ENCODE measurements at places on chromosomes 13 and 19.
A peak's percentile ranks its signal among the peaks of the same experiment; 100 is the strongest.

GRCh38 chr19:54124393-54124792 is 8.8 kb downstream of the PRPF31 start:
- DNase-seq = no peak

- no peak for DNase-seq
Observed at GRCh38 chr13:45737571-45738017, 35.5 kb downstream of the CBY2 start.

DNA sequence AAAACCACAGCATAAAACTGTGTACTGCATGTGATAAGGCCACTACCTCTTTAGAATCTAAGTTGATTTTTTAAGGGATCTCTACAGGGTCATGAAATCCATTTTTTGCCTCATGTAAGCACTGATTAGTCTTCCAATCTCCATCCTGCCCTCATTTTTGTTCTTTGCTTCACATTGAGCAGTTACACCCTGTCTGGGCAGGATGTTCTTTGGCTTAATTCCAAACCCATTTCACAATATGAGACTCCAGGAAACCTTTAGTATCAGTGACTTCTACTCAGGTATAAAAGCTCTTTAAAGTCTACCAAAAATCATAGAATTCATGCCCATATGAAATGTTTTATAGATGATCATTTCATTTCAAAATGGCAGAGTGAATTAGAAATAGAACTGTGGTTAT is 592.6 kb downstream of the TBC1D4 start:
- DNase-seq = no peak

DNA sequence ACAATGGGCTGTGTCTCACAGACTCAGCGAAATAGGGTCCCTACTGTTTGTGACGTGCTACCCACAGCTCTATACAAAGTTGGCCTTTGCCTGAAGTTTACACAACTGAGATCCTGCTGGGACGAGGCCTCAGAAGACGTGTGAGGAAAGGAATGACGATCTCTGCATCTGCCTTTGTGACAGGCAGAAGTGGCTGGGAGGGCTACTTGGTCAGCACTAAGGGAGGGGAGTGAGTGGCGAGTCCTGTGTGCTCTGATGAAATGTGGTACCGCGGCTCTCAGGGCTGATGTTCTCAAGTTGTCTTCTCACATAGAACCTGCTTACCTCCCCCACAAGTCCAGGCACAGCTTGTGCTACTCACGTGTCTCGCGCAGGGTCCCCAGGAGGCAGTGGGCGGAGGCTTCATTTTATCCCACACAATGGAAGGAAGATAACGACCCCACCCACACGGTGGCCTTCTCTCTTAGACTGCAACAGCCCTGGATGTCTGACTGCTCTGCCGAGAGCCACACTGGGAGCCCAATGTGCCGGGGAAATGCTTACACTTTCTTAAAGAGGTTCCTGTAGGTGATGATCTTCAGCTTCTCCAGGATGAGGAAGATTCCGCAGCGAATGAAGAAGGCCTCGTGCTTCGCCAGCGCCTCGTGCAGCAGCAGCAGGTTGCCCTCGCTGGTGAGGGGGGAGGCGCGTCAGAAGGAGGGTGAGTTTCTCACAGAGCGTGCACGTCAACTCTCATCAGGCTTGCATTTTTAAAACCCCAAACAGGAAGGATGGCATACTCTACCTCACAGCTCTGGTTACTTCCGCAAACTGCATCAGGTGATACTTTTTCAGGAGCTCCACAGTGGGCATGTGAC is 21.2 kb downstream of the PROZ start:
- no peak for DNase-seq

GRCh38 chr13:81302125-81302524 is 961.2 kb upstream of the SPRY2 start:
- no peak for DNase-seq

DNA sequence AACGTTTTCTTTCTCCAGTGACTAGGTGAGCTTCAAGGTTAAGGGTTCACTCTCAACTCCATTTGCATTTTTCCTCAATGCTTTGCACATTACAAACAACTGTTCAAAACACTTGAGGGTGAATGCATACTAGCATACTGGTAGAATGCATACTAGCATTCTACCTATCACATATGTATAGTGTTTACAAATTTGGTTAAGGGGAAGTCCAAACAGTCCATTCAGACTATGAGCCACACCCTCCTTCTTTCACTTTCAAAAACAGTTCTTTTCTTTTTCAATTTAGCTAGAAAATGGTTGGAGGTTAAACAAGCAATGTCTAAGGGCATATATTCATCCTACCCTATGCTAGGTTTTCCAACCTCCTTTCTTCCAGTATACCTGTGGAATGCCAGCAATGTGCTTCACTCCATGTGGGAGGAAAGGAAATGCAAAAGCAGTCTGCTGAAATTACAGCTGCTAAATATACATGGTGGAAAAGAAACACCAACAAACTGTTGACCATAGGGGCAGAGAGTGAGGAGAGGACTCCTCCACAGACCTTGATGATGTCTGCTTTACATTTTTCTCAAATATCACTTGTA is 102.6 kb downstream of the DOCK9 start:
- DNase-seq = no peak

DNA sequence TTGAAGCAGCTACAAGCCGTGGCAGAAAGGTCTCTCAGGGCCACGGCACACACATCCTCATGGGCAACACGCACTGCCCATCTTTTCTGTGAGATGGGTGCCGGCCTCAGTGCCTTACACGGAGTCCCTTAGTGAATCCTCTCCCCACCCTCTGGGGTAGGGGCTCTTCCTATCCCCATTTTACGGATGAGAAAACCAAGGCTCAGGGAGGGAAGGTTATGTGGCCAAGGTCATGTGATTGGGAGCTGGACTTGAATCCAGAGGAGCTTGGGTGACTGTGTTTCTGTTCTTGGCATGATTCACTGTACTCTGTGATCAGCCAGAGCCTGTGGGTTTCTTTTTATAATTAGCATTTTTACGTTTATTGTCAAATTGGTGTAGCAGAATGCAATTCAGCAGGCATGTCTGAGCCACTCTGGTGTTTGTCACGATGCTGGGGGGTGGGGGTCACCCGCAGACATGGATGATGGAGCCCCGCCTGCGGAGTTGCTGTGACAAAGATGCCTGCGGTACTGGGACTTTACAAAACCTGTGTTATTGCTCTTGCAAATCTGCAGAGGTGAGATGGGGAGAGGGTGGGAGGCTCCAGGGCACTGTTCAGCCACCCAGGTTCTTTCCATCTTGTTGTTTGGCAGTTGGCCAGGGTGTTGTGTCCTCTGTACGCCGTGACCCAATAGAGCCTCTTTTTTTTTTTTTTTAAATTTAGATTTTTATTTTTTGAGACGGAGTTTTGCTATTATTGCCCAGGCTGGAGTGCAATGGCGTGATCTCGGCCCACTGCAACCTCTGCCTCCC is 4.5 kb downstream of the SCN1B start:
- no peak for DNase-seq

DNA sequence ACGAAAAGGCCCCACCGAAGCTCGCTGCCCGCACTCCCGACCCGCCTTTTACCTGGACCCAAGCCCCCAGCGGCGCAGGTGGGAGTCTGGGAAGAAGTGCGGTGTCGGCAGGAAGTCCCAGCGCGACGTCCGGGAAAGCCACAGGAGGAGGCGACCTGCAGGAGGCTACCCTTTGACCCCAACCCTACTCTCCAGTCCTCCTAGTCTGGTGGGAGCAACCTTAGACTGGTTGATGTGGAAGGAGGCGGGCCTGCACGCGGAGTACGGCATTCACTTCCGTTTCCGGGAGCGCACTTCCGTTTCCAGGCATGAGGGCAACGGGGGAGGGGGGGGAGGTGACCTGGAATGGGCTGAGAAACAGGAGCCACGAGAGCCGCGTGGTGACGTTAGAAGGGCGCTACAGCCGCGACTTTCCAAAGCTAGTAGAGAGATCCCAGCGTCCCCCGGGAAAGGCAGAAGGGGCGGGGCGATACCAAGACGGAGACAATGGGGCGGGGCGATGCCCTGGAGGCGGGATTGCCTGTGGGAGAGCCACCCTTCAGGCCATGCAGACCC is 28.5 kb downstream of the ZNF266 start:
- DNase-seq = peak; percentile 53

DNA sequence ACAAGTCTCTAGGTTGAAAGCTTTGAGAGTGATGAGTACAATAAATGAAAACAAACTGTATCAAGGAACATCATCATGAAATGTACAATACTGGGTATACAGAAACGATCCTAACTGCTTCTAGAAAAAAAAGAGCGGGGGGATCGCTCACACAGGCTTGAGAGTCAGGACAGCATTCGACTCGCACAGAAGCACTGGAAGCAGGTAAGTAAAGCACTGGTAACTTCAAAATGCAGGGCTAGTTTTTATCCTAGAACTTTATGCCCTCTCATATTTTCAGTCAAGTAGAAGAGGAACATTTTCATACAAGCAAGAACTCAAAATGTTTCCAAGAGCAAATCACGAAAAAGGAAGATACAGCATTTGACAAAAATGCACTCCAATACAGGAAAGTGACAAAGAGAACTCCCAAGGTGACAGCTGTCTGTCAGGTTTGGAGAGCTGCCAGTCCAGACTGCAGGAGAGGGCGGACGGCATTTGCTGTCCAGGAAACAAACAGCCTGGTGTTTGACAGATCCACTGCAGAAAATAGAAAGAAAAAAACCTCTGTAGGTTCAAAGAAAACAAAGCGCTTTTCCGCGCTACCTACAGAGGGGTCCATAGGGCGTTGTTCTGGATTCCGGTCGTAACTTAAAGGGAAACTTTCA is 58.2 kb upstream of the XPO4 start:
- DNase-seq = no peak

DNA sequence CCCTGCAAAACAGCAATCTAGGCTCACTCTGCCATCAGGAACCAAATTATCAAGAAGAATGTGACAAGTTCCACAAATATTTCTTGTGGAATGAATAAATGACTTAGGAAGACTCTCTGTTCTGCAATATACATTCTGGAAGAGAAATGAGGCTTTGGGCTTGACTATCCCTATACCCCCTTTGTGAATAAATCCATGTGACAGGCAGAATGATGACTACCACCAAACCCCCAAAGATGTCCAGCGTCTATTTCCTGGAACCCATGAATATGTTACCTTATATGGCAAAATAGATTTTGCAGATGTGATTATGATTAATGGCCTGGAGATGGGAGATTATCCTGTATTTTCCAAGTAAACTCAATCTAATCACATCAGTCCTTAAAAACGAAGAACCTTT is 139.3 kb downstream of the ENOX1 start:
- DNase-seq = no peak

GRCh38 chr19:31616031-31616430 is 266.8 kb upstream of the TSHZ3 start:
- DNase-seq = no peak

DNA sequence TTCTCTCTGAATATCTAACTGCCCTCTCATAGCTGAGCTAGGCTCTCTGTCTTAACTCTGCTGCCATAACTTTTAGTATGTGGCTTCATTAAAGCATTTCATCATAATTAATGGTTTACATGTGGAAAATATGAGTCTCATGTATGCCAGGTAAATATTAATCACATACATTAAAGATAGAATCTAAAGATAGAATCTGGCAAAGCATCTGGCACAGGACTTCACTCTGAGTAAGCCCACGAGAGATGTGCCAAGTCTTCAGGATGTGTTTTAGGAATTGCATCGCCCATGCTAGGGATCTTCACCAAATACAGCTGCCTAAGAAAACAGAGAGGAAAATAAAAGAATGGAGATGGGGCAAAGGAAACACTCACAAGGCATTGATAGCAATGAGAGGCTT is 285.8 kb downstream of the DIAPH3 start:
- no peak for DNase-seq

GRCh38 chr13:50203256-50203941 is 188.2 kb downstream of the KCNRG start:
- no peak for DNase-seq

DNA sequence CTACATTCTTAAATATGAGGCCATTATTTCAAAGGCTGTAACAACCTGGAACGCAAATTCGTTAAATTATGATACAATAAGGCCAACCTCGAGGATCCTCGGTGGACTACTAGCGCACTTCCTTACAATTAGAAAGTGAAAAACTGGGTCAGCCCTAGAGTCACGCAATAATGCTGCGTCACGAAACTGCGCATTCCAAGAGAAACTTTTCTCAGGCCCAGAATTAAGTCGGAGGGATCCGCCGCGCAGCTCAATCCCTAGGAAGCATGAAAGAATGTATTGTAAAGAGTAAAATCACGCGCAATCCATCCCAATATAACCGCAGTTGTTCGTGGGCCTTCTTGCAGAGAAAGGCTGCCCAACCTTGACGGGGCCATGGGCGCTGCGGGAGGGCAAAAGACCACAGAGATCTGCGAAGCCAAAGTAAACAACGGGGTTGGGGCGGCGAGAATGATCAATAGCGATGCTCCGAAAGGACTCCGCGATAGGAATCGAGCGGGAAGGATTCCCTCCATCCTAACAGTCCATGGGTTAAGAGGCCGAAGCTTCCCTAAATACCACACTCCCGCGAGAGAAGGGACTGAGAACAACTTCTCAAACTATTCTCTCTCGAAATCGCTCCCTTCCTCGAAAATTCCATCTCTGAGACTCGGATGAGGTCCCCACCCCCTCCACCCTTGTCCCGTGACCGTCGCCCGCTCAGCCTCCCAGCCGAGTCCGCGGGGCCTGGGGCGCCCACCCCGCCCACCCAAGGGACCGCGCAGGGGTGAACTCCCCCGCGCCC is 564 bp downstream of the SPART start:
- DNase-seq = peak; percentile 48

DNA sequence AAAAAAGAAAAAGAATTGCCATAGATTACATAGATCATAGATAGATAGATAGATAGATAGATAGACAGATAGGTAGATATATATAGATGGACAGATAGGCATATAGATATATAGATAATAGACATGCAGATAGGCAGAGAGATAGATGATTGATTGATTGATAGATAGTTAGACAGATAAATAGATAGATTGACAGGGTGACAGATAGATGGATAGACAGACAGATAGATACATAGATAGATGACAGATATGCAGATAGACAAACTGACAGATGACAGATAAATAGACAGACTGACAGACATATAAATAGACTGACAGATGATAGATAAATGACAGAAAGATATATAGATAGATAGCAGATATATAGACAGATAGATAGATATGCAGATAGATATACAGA is 474.0 kb downstream of the IRS2 start:
- DNase-seq = no peak

GRCh38 chr19:53101518-53101917 is 1.7 kb downstream of the ZNF160 start:
- DNase-seq = no peak

GRCh38 chr13:75151081-75151643 is 330.8 kb downstream of the TBC1D4 start:
- no peak for DNase-seq

All from CD4-positive, alpha-beta T cell treated with Interleukin-15 for 1 hour (primary cell).